ENCODE measurements at places on chromosomes 2 and 18.

GRCh38 chr2:177885828-177886466 is 186.6 kb downstream of the PDE11A start:
- no peak for DNase-seq

GRCh38 chr2:9167718-9168657 is 38.6 kb upstream of the ASAP2 start:
- DNase-seq, result no peak

DNA sequence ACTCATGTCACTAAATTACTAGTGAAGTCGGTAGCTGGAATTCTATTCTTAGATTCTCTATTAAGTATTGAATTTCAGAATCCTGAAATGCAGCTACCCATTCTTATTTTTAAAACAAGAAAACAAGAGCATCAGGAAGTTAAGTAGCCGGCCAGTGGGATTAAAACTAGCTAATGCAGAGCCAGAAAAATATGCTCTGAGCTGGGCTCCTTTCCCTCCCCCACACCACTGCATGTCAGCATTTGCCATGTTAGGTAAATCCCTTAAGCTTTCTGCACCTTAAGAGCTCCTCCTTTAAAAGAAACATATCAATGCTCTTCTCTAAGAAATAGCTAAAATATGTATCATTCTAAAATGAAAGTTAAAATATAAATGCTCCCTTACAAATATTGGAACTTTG is 72.2 kb upstream of the MFF start:
- no peak for DNase-seq

DNA sequence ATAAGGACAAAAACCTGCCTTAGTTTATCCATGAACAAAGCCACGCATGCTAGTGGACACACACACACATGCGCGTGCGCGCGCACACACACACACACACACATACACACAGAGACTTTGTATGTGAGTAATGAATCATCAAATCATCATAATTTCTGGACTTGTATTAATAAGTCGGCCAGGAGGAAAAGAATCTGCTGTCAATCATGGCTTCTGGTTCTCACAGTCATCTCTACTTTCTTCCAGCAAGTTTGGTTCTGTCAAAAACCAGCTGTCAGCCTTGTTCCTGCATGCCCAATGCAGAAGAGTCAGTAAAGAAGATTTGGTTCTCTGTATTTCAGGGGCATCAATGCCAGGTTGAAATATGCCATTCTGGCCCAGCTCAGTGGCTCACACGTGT is 1.1 kb upstream of the TTR start:
- DNase-seq, result no peak

DNA sequence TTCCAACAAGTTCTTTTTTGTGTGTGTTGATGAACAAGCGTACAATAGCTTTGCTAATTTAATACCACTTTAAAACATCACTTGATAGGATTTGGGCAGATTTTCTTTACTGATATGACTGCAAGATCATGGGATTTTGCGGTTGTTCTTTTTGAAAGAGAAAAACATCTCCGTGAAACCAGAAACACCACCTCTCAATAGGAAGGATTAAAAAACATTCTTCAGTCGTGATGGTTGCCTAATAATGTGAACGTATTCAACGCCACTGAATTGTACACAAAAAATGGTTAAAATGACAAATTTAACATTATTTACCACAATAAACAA is 19.3 kb downstream of the RBMS1 start:
- DNase-seq, result no peak

DNA sequence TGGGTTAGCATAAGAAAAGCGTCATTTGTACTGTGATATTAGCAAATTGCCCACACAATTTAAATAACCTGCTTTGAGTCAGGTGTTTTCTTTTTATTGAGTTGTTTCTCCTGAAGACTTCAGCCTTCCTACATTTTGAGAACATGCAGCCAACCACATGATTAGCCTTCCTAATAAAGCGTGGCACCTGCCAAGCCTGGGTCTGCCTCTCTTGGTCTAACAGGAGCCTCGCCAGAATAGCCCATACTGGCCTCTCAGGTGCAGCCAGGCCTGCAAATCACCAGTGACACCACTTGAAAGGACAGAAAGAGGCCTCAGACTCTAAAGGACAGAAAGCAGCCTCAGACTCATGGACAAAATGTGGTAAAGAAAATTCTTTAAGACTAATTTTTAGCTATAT is 653.8 kb downstream of the BCL11A start:
- no peak for DNase-seq

- no peak for DNase-seq
Observed at GRCh38 chr2:28633204-28633603, 118.4 kb upstream of the PPP1CB start.

DNA sequence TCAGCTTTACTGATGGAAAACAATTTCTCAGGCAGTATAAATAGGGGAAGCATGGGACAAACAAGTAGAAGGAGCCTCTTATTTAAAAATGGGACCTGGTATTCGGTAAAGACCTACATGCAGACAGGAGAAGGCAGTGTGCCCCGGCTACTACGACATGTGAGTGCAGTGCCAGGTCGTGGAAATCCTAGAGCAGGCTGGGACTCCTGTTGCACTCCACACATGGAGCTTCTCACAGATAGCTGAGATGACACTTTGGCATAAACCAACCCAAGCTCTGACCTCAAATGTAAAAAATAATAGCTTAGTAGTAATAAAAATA is 885 bp upstream of the DSEL start:
- DNase-seq, result peak; percentile 23

DNA sequence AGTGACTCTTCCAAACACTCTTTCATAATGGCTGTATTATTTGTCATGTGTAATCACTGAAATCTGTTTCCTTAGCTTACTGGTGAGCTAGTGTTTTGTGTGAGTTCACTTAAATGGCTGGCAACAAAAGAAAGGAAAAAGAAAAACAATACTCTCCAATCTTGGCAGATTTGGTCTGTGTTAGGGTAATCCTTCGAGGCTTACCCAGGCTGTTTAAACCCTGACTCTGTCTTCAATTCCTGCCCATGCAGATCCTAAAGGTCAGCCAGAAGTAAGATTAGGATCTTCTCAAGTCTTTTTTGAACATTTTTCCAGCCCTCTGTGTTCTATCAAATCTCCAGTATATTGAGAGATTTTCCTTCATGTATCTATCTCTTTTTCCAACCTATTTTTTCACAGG is 85.3 kb downstream of the CCDC178 start:
- DNase-seq, result no peak

GRCh38 chr2:222142027-222142426 is 156.8 kb downstream of the PAX3 start:
- no peak for DNase-seq

DNA sequence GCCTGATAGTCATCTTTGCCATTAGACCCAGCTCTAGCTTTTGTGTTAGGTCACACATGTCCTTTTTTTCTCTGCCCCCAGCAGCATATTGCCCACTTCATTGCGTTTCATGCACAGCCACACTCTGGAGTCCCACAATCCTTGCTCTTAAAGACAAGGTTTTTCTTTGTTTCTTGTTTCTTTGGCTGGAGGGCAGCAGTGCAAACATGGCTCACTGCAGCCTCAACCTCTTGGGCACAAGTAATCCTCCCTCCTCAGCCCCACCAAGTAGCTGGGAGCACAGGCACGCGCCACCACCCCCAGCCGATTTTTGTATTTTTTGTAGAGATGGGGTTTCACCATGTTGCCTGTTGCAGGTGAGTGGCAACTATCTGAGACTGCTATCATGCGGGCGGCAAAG is 16.9 kb upstream of the PAPOLG start:
- no peak for DNase-seq

DNA sequence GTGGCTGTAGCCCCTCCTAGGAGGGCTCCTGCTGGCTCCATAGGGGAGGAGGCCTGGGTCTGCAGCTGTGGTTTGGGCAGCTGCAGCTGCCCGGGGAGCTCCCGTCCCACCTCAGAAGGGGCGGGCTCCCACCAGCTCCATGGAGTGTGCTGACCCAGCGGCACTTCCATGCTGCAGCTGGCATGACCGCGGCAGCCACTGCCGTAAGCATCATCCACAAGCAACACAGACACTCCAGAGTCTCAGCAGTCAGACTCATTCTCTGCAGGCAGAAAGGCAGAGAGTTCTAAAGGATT is 660.1 kb upstream of the RAB6C start:
- no peak for DNase-seq

DNA sequence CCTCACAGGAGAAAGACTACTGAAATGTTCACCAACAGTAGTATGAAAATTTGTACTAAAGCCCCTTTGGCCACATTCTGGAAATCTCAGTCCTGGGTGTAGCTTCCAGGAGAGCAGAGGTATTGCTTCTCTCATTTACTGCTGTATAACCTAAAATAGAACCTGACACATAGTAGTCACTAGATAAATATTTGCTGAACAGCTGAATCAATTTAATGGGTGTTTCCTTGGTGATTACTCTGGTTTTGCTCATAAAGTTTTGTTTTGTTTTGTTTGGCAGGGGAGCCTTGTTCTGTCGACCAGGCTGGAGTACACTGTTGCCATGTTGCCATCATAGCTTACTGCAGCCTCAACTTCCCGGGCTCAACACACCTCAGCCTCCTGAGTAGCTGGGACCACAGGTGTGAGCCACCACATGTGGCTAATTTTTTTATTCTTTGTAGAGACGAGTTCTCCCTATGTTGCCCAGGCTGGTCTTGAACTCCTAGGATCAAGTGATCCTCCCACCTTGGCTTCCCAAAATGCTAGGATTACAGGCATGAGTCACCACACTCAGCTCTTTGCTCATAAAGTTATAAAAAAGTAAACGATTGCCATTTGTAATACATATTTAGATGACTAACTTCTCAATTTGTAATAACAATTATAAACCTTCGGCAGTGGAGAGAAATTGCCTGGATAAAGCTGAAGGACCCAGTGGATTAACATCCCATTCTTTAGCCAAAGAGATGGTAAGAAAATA is 11.5 kb upstream of the PARD3B start:
- no peak for DNase-seq

DNA sequence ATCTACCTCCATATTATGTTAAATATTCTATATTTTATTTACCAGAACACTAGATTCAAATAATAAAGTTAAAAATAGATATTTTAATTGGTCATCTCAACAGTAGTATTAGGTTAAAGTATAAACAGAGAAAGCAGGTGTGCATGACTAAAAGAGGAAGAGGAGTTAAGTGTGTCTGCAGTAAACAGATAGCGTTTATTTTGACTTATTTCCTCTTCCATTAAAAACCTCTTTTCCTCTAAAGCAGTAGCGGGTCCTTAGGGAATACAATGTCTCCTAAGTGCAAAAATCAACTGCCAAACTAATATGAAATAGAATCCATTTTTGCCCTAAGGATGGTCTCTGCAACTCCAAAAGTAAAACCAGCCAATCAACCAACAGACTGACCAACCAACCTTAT is 27.7 kb downstream of the EIF2AK3 start:
- no peak for DNase-seq

GRCh38 chr2:171004363-171004762 is 75.3 kb downstream of the GORASP2 start:
- DNase-seq, result no peak

DNA sequence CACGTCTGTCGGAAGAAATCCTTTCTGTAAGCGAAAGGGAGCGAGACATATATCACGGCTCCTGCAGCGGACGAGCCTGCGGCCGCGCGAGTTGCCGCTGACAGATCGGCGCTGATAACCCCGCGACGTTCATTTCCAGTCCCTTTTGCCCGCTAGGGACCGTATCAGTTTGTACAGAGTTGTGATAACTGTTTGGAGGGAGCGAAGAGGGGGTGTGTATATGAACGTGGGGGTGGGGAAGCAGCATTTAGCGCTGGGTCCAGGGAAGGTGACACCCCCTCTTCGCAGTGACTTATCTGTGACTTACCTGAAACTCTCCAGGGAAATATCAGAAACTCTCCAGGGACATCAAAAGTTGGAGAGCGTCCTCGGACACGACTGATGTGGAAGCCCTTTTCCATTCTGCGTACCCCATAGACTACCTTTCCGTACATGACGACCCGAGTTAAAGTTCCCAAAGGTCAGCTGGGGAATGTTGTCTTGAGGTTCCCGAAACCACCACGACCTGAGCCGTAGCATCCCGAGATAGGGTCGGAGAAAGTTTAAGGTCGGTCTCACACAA is 948 bp upstream of the GATA6 start:
- DNase-seq, result no peak

DNA sequence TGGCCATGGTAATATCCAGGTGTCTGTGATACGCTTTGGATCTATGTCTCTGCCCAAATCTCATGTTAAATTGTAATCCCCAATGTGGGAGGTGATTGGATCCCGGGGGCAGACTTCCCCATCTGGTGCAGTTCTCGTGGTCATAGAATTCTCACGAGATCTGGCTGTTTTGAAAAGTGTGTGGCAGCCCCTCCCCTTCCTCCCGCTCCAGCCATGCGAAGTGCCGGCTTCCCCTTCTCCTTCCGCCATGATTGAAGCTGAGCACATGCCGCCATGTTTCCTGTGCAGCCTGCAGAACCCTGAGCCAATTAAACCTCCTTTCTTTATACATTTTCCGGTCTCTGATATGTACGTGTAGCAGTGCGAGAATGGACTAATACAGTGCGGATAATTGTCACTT is 42.5 kb downstream of the GPC1 start:
- no peak for DNase-seq

DNA sequence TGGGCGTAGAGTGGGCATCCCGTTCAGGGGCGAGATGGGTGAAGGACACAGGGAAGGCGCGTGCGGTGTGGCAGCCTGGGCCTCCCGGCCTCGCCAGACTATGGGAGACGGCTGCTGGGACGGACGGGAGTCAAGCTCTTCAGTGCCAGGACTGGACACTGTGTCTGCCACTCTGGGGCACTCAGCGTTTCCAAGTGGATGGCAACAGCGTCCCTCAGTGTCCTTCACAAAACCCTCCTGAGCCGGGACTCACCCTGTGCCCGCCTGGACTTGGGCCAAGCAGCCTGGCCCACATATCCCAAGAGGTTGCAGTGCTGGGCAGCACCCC is 16.3 kb upstream of the BOK start:
- DNase-seq, result no peak

- DNase-seq, result no peak
Observed at GRCh38 chr2:215218587-215219577, 80.5 kb upstream of the ABCA12 start.

DNA sequence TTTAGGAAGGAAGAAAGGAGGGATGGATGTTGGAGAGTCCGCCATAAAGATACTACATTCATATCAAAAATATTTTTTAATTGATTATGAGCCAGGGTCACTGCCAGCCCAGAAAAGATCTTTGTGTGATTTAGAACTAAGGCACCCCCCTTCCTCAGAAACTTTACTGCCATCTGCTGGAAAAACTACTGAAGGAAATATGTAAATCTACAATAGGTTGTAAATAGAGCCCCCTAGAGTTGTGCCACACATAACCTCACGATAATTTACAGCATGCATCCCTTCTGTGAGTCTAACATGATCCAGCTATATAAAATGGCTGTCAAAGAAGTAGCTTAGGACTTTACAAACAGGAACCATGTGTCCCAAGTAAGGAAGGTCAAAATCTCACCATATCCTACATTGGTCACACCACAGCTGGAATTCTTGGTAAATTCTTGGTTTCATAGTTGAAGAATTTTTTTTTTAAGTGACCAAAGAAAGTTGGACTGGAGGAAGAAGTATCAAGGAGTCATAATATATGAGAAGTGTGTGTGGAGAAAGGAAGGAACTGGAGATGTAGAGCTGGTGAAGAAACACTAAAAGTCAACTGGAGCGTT is 152.5 kb downstream of the CYP26B1 start:
- no peak for DNase-seq
